ENCODE measurements at places on chromosomes 6 and 20.
A peak's percentile ranks its signal among the peaks of the same experiment; 100 is the strongest.

GRCh38 chr6:48567016-48567415 lies 456.0 kb upstream of the PTCHD4 start:
- H3K27me3 ChIP-seq = no peaks in the 10 kb centered on the region
- no peaks in the 10 kb centered on the region for H3K36me3 ChIP-seq
- no peak for DNase-seq

GRCh38 chr20:41030531-41031242 lies 2.1 kb downstream of the TOP1 start:
- H3K36me3 ChIP-seq = peaks cover 57% of the 10 kb centered on the region
- H3K27me3 ChIP-seq = no peaks in the 10 kb centered on the region
- no peak for DNase-seq
- peaks cover 70% of the 10 kb centered on the region for H3K4me1 ChIP-seq

DNA sequence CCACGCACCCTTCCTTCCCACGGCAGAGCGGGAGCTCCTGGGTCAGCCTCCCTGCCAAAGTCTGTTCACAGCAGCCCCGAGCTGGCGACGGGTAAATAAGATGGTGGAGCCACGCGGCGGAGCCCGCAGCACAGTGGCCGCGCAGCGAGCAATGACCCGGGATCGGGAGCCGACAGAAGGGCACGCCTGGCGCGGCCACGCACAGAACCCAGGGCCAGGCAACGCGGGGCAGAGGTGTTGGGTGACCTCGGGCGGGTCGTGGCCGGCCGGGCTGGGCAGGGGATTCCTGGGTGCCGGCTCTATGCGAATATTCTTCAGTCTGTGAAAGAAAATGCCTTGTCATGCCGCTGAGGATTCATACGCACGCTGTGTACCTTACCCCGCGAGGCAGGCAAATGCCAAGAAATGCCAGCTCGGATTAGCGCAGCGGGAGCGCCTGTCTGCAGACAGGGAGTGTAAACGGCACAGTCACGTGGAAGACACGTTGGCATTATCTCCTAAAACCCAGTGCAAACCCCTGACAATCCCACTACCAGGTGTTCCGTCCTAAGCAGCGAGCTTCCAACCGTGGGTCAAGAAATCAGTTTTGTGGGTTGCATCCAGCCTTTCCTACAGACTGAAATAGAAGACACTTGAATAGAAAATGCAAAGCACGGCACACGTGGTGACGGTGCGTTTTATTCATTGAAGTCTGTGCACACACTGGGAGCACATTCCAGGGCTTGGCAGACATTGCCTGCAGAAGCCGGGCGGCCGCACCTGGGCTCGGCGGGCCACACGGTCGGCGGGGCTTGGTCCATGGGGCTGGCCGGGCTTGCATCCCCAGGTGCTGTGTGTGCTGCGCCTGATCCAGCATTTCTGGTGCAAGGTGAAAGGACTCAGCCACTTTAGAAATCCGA lies 18.3 kb downstream of the CHRNA4 start:
- H3K4me1 ChIP-seq = no peaks in the 10 kb centered on the region
- peaks cover 3% of the 10 kb centered on the region for H3K27me3 ChIP-seq
- H3K27ac ChIP-seq = no peak overlapping the region
- no peaks in the 10 kb centered on the region for H3K36me3 ChIP-seq

DNA sequence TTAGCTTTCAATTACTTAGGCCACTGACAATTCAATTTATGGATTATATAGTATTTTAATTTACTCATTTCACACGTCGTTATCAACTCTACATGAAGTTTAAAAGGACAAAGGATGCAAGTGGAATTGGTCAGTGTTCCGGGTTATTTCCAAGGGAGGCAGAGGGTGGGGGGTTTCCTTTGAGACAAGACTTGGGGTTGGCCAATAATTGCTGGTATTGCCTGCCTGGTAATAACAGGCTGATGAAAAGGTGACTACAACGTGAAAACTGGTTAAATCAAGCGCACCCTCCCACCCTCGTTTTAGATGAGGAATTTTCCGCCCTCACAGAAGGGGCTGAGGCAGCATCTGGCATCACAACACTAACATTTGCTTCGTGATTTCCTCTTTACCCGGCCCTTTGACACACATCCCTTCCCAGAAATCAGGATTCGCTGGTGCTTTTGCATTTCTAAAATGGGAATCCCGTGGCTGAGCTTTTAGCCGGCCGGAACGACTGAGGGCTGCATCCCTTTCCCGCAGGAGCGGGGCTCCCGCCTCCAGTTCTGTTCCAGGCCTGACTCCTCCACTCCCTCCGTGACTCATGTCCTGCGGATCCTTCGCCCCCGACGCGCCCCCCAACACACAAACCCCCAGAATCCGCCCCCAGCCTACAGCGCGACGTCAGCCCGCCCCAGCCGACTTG lies 999 bp upstream of the PIM1 start:
- peaks cover 1% of the 10 kb centered on the region for H3K27me3 ChIP-seq
- DNase-seq = no peak
- peak overlapping the region; percentile 98 for H3K27ac ChIP-seq
- H3K36me3 ChIP-seq = peaks cover 45% of the 10 kb centered on the region
- H3K4me3 ChIP-seq = peak overlapping the region; percentile 94
- peaks cover 34% of the 10 kb centered on the region for H3K4me1 ChIP-seq

DNA sequence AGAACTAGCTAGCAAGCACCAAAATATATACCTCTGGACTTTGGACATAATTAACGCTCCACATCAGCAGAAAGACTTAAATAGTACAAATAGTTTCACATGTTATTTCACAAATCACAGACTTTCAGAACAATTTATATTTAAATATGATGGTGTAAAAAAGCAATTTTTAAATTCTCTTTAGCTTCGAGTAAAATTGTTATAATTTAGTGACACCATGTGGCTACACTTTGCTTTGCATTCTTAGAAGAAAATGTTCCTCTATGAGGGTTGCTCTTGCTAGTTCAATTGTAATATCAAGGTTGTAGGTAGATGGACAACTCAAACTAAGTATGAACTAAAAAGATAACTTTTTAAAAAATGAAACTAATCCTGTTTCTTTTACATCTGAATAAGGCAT lies 69.0 kb downstream of the BTBD9 start:
- no peak overlapping the region for H3K4me3 ChIP-seq
- peaks cover 19% of the 10 kb centered on the region for H3K4me1 ChIP-seq
- no peak overlapping the region for H3K27ac ChIP-seq
- no peaks in the 10 kb centered on the region for H3K36me3 ChIP-seq
- no peak for DNase-seq

GRCh38 chr20:63297371-63297781 lies 4.4 kb downstream of the COL20A1 start:
- no peak for DNase-seq
- peaks cover 13% of the 10 kb centered on the region for H3K27me3 ChIP-seq
- peaks cover 8% of the 10 kb centered on the region for H3K4me1 ChIP-seq
- H3K36me3 ChIP-seq = no peaks in the 10 kb centered on the region

GRCh38 chr6:85585741-85586140 lies 7.9 kb downstream of the SNX14 start:
- no peak for DNase-seq
- peaks cover 71% of the 10 kb centered on the region for H3K36me3 ChIP-seq
- H3K27me3 ChIP-seq = no peaks in the 10 kb centered on the region
- peaks cover 5% of the 10 kb centered on the region for H3K4me1 ChIP-seq

- no peak for DNase-seq
- no peak overlapping the region for H3K27ac ChIP-seq
- no peaks in the 10 kb centered on the region for H3K4me1 ChIP-seq
- H3K27me3 ChIP-seq = no peaks in the 10 kb centered on the region
Measured at GRCh38 chr6:113347436-113347835, 509.7 kb upstream of the MARCKS start.

DNA sequence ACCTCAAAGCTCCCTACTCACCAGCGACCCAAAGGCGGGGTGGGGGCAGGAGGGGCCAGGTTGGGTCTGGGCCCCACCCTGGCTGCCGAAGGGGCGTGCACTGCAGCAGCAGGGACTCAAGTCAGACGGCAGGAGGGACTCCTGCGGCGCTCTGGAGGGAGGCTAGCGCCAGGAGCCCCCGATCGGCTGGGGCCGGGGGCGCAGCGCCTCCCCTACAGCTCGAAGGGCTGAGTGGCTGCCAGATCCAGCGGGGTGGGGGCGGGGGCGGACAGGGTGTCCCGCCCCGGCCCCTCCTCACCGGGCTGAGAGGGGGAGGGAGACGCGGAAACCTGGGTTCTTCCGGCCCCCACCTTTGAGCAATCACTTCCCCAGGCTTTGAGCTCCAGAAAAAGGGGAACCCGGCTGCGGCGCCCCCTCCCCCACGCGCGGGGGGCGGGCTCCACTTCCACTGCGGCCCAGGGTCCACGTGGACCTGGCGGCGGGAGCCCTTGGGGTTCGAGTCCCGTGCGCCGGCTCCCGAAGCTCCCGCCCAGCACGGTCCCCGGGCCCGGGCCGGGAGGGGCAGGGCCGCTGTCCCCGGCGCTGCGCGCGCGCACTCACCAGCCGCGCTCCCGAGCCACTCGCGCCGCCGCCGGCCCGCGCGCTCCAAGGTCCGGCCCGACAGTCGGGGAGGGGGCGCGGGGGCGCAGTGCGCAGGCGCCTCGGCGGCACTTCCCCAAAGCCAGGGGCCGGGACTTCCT lies at the start of gene RGS19:
Gene RGS19, minus strand, starts transcription at position 246 of the 740 bp plus-strand sequence. CDS start 2,632 bp downstream, outside the sequence.
- DNase-seq = peak; percentile 81
- peaks cover 54% of the 10 kb centered on the region for H3K4me1 ChIP-seq
- H3K27ac ChIP-seq = peak within 1 kb of the TSS; percentile 92
- peaks cover 40% of the 10 kb centered on the region for H3K36me3 ChIP-seq
- H3K27me3 ChIP-seq = peaks cover 19% of the 10 kb centered on the region

- peaks cover 7% of the 10 kb centered on the region for H3K27me3 ChIP-seq
- no peak for DNase-seq
- H3K4me3 ChIP-seq = no peak overlapping the region
Measured at GRCh38 chr20:48592107-48592940, 235.5 kb downstream of the PREX1 start.

DNA sequence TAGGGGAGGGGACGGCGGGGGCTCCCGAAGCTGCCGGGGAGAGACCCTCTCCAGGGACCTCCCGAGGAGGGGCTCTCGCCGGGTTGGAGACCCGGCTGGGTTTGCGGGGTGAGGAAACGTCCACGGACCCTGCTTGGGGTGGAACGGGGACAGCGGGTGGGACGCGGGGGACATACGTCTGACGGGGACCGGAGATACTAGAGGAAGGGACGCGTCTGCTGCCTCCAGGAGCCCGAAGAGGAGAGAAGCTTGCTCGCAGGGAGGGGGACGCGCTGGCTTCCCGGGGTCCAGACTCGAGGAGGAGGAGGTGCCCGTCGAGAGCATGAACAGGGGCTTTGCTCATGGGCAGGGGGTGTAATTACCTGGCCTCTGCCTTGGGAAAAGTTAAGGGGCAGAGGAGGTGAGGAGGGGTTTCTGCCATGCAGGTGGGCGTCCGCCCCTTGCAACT lies 593 bp downstream of the DNMT3B start:
- peak overlapping the region; percentile 81 for H3K4me3 ChIP-seq
- no peak overlapping the region for H3K27ac ChIP-seq
- peaks cover 16% of the 10 kb centered on the region for H3K27me3 ChIP-seq
- H3K36me3 ChIP-seq = no peaks in the 10 kb centered on the region

DNA sequence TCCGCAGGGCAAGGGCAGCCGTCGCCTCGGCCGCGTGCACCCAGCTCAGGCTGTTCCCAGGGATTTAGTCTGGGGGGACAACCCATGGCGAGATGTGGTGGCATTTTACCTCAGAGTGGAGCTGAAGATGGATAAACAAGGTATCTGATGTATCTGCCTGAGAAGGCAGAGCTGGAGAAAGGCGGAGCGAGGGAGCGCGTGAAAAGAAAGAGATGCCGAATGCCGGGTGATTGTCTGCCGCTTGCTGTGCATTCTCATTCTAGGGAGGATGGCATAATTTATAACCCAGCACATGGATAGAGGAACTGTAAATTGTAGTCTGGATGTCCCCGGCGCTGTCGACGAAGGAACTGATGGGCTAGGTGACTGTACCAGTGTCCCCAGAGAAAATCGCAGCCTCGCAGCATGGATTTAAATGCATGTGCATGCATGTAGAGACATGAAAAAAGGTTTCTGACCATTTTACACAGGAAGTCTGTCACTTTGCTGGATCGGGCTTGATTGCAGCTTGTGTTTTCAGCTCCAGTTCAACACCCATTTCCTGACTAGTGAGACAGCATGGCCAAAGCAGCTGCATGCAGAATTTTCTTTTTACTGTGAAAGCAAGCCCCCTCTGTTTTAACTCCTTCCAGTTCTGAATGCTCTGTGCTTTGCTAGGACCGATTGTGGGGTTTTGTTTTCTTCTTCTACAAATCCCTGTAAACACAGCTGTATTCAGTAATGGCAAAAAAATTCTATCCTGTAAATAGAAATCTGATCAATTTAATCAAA lies 149.7 kb downstream of the PRL start:
- no peaks in the 10 kb centered on the region for H3K36me3 ChIP-seq
- no peaks in the 10 kb centered on the region for H3K4me1 ChIP-seq
- DNase-seq = no peak
- no peak overlapping the region for H3K4me3 ChIP-seq
- H3K27me3 ChIP-seq = peaks cover 24% of the 10 kb centered on the region

- no peak for DNase-seq
- no peaks in the 10 kb centered on the region for H3K36me3 ChIP-seq
- no peak overlapping the region for H3K4me3 ChIP-seq
- no peaks in the 10 kb centered on the region for H3K4me1 ChIP-seq
Measured at GRCh38 chr20:19113343-19113930, 99.0 kb upstream of the SLC24A3 start.

DNA sequence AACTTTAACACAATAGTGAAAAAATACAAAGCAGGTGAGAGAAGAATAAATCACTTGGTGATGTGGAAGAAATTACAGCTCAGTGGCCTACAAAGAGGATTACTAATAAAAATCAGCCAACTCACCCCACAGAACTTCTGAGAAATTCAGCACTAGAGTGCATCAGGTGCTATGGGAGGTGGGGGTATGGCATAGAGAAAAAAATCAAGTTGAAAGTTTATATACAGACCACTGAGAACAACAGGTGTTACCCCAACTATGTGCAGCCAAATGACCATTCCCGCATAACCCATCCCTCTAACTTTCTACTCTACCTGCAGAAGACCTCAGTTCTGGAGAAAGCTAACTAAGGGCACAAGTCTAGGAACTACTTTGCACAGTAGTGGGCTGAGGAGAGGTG lies 47.0 kb downstream of the PIGU start:
- H3K4me1 ChIP-seq = no peaks in the 10 kb centered on the region
- DNase-seq = no peak
- H3K4me3 ChIP-seq = no peak overlapping the region
- H3K36me3 ChIP-seq = peaks cover 20% of the 10 kb centered on the region

GRCh38 chr6:68328156-68328555 lies 306.9 kb upstream of the ADGRB3 start:
- no peak for DNase-seq
- no peak overlapping the region for H3K27ac ChIP-seq
- H3K36me3 ChIP-seq = no peaks in the 10 kb centered on the region
- no peaks in the 10 kb centered on the region for H3K4me1 ChIP-seq

GRCh38 chr20:5482791-5483190 lies 166.0 kb upstream of the PROKR2 start:
- no peak for DNase-seq
- H3K4me1 ChIP-seq = peaks cover 10% of the 10 kb centered on the region
- H3K36me3 ChIP-seq = no peaks in the 10 kb centered on the region
- H3K27me3 ChIP-seq = peaks cover 17% of the 10 kb centered on the region
- no peak overlapping the region for H3K4me3 ChIP-seq
- no peak overlapping the region for H3K27ac ChIP-seq

DNA sequence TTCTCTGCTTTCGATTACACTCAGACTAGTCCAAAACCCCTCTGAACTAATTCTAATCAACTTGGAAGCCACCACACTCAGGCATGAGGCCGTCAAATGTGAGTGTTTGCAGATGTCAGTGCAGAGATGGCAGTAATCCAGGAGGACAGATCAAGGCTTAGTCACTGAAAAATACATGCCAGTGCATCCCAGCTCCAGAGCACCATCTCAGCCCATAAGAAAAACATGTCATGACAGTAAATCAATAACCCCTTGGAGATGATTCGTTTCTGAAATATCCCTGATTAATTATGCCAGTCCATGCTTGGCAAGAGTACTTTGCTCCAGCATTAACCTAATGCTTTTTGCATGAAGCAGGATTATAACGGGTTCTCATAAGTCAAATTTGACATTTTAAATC lies 179.5 kb downstream of the ADAT2 start:
- no peaks in the 10 kb centered on the region for H3K36me3 ChIP-seq
- H3K27ac ChIP-seq = no peak overlapping the region
- H3K27me3 ChIP-seq = no peaks in the 10 kb centered on the region
- H3K4me3 ChIP-seq = no peak overlapping the region
